ENCODE measurements at places on chromosomes 1 and 21. TPM values are rescaled to one million over a fixed set of nuclear protein-coding genes. Genes with fewer than 3 reads are reported as not detected.

DNA sequence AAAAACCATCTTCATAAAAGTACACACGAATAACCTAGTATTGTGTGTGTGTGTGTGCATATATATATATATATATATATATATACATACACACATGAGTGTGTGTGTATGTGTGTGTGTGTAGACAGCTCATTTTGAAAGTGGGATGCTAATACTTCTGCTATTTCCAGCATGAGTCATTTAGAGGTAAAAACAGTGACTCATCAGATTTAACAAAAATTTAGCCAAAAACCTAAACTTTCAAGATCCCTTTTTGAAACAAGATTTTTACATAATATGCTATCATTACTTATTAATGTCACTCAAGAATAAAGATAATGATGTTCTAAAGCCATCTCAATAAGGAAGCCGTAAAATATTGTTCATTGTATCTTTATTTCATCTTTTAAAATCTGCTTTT lies 35.6 kb upstream of the ADGRL4 start:
- no peaks in the 10 kb centered on the region for H3K36me3 ChIP-seq
- no peak overlapping the region for H3K27ac ChIP-seq
- no peak for DNase-seq
- no peaks in the 10 kb centered on the region for H3K4me1 ChIP-seq

DNA sequence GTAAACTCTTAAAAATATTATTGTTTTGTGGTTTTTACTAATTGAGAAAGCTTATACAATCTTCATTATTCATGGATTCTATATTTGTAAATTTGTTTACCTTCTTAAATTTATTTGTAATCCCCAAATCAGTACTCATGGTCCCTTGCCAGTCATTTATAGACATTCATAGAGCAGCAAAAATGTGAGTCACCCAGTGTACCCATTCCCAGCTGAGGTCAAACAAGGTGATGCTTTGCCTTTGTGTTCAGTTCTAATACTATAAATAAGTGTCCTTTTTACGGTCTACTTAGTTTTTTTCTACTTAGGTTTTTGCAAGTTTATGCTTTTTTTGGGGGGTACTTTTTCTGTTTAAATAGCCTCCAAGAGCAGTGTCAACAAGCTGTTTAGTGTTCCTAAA lies 36.1 kb downstream of the SORT1 start:
- no peak overlapping the region for H3K4me3 ChIP-seq
- no peak for DNase-seq
- no peak overlapping the region for H3K27ac ChIP-seq
- peaks cover 29% of the 10 kb centered on the region for H3K4me1 ChIP-seq
- no peaks in the 10 kb centered on the region for H3K36me3 ChIP-seq

Gene LYSMD1
- 17.3 TPM for total RNA-seq

DNA sequence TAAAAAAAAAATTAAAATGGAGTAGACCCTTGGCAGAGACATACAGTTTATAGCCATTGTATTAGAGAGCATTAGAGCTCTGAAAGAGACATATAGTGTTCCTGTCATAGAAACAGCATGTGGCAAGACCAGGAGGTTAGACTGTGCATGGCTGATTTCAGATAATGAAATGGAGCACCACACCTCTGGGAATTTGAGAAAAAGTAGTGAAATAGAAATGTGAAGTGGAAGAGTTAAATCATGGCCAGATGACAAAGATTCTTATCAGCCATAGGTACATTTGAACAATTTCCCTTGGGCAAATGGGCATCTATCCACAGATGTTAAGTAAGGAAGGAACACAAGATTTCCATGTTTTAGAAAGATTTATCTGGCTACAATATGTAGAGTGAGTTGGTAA lies 1083.1 kb downstream of the PLA2G4A start:
- H3K27me3 ChIP-seq, result no peaks in the 10 kb centered on the region
- H3K36me3 ChIP-seq, result no peaks in the 10 kb centered on the region
- H3K4me3 ChIP-seq, result no peak overlapping the region
- DNase-seq, result no peak

DNA sequence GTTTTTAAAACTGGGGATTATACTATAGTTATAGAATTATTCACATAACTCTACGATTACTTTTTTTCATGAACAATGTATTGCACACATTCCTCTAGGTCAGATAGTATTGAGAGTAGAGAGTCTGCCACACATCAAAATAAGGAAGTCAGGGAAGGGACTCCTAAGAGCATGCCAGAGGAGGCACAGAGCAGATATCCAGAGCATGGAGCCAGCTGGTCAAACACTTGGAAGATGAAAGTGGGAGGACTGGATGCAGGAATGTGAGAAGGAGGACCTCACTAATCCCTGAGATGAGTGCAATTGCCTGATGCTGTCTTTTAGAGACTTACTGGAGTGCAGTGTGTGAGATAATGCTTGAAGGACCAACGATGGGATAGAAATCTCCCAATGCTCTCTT lies 9.6 kb upstream of the RFX5 start:
- peaks cover 9% of the 10 kb centered on the region for H3K4me1 ChIP-seq
- H3K36me3 ChIP-seq, result no peaks in the 10 kb centered on the region

DNA sequence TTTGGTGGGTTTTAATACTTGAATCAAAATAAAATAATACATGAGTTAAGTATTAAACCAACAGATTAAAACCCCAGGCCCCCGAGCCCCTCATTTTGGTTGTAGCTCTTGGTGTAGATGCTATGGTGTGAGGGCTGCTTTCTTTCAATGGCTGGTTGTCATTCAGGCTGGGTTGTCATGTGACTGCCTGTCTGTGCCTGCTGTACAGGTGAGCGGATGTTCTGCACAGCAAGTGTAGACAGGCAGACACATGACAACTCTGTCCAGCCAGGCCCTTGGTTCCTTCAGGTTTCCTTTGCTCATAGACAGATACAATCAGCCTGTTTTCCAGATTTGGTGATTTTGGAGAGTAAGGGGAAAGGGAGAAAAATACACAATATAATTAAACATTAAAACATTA lies 281.9 kb upstream of the C1orf105 start:
- H3K4me1 ChIP-seq, result peaks cover 15% of the 10 kb centered on the region
- H3K4me3 ChIP-seq, result no peak overlapping the region
- H3K36me3 ChIP-seq, result no peaks in the 10 kb centered on the region
- no peaks in the 10 kb centered on the region for H3K27me3 ChIP-seq
- H3K27ac ChIP-seq, result no peak overlapping the region
- DNase-seq, result no peak

Gene SPRR5
- total RNA-seq, result not detected

Gene HMCN1
- 3.3 TPM for total RNA-seq

DNA sequence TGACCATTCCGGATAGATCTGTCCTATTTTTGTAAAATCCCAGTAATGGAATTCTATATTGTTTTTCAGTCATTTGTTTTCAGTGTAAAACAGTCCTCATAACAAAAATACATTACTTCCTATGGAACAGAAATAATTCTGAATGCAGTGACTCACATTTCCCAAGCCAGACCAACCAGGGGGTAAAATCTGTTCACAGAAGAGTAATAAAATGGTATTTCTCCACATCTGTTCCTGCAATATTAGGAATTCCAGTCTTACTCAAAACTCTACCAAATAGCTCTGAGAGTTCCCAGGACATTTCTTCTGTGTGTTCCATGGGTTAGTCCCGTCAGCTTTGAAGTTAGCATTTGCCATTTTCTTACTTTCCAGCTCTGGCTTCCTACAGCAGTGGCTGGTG lies 2.6 kb upstream of the DDR2 start:
- H3K4me3 ChIP-seq, result no peak overlapping the region
- DNase-seq, result no peak
- no peaks in the 10 kb centered on the region for H3K36me3 ChIP-seq
- no peaks in the 10 kb centered on the region for H3K4me1 ChIP-seq

- H3K4me3 ChIP-seq, result no peak overlapping the region
- H3K4me1 ChIP-seq, result no peaks in the 10 kb centered on the region
- no peak for DNase-seq
These were observed 106.3 kb upstream of the LYPLAL1 start for GRCh38 chr1:219067350-219067712.

Gene CCSAP
- total RNA-seq, result 2.6 TPM

GRCh38 chr1:234675572-234675971 lies 65.6 kb upstream of the IRF2BP2 start:
- no peak overlapping the region for H3K27ac ChIP-seq
- no peaks in the 10 kb centered on the region for H3K27me3 ChIP-seq

DNA sequence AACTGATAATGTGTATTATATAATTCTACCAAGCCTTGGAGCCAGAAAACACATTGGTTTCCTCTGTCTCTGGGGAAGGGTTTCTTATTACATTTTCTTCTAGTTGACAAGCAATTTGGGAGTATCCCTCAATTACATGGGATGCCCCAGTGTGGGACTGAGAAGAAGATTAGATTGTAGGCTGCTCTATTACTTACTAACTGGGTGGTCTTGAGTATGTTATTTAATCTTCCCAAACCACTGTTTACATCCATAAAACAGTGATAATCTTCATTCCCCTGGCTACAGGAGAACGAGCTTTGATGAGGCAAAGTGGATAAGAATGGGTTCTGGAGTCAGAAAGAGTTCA lies 105.8 kb downstream of the TSEN15 start:
- H3K27me3 ChIP-seq, result no peaks in the 10 kb centered on the region
- no peaks in the 10 kb centered on the region for H3K36me3 ChIP-seq
- no peak overlapping the region for H3K27ac ChIP-seq
- H3K4me1 ChIP-seq, result peaks cover 19% of the 10 kb centered on the region
- no peak overlapping the region for H3K4me3 ChIP-seq

Data from thyroid gland (tissue), 4 donors.